Activated CD4-positive, alpha-beta memory T cell treated with anti-CD3 and anti-CD28 coated beads, Interleukin-2, amount 10 ng/mL, durations not matched to agents 7 days and 5 days (primary cell): ENCODE measurements at places on chromosomes 1 and 21. TPM values are rescaled to one million over a fixed set of nuclear protein-coding genes. Genes with fewer than 3 reads are reported as not detected.

Gene NBPF12
- total RNA-seq: 15.9 TPM

Gene AGBL4
- not detected for total RNA-seq

Gene RGS8
- total RNA-seq: not detected

- no peak overlapping the region for H3K4me3 ChIP-seq
- no peaks in the 10 kb centered on the region for H3K36me3 ChIP-seq
- DNase-seq: no peak
- H3K27me3 ChIP-seq: no peaks in the 10 kb centered on the region
- H3K27ac ChIP-seq: no peak overlapping the region
- H3K4me1 ChIP-seq: no peaks in the 10 kb centered on the region
These were observed 208.4 kb upstream of the PTBP2 start for GRCh38 chr1:96513136-96513535.

DNA sequence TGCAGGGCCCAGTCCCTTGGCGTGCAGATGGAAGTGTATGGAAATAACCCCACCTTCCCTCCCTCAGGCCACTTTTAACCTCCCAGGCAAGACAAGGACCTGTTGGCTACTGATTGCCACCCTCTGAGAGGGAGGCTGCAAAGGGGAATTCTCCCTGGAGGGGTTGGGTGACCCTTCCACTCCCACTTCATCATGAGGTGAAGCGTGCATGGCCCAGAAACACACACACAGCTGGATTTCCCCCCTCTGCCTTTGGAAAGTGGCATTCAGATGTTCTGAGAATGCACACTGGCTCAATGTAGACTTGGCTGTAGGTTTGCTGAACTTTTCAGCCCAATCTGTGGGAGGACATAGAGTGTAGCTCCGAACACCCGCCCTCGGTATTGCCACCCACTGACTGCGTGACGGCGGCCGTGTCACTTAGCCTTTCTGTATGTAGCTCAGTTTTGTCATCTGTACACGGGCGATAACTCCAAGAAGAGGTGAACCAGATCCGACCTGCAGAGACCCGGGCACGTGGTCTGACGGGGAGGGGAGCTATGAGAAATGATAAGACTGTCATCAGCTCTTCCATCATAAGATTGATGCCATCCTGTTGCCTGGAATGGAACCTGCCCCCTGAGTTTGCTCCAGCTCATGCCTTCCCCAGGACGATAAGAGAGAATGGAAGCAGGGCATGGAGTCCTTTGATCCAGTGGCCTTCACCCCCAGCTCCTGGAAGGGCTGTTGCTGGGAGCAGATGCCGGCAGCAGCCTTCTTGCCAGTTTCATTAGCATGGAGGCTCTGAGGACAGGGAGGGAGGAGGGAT lies 19.3 kb downstream of the MIIP start:
- H3K27ac ChIP-seq: no peak overlapping the region
- no peaks in the 10 kb centered on the region for H3K27me3 ChIP-seq
- H3K4me1 ChIP-seq: peaks cover 29% of the 10 kb centered on the region
- H3K36me3 ChIP-seq: peaks cover 6% of the 10 kb centered on the region

DNA sequence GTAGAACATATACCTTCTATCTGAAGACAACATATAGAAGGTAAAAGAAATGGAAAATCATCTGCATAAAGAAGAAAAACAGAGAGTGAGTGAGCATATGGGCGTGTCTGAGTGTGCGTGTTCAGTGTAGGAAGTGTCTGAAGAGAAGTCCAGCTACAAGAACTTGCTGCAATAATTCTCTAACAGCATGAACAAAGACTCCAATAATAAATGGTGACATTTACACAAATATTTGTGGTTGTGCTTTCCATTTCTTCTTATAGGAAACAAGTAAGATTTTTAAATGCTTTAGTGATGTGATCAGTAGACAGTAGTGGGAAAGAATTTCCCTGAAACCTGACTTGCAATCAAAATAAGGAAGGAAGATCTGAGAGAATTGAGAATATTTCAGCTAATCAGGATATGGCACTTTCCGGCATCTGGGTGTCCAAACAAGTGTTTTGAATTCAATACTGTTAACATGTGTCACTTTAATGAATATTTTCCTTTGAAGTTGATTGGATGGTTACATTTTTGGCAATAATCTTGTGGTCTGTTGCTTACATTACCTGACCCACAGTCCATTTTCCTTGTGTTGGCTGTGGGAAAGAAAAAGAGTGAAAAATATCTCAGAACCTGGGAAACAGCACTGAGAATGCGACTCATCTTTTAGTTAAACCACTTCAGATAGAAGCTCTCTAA lies 154.0 kb downstream of the TGFB2 start:
- H3K27ac ChIP-seq: no peak overlapping the region
- no peak overlapping the region for H3K4me3 ChIP-seq
- H3K36me3 ChIP-seq: no peaks in the 10 kb centered on the region
- no peak for DNase-seq
- peaks cover 2% of the 10 kb centered on the region for H3K27me3 ChIP-seq
- H3K4me1 ChIP-seq: no peaks in the 10 kb centered on the region

DNA sequence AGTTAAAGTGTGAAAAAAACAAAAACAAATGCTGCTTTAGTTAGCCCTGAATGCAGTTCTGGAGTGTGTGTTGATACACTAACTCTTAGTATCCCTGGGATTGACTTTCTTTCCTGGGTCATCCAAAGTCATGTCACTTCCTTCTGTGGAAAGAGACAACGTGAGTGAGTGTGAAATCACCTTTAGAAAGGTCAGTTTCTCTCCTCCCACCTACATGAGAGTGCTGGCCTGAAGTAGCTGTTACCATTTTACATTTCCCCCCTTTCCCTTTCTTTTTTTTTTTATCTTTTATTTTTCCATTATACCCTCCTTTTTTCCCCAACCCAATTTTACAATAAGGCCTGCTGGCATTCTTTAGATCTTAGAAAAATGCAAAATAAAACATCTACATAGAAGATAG lies 55.2 kb downstream of the CENPF start:
- DNase-seq: no peak
- no peaks in the 10 kb centered on the region for H3K27me3 ChIP-seq
- peaks cover 88% of the 10 kb centered on the region for H3K36me3 ChIP-seq
- no peaks in the 10 kb centered on the region for H3K4me1 ChIP-seq
- H3K4me3 ChIP-seq: no peak overlapping the region
- no peak overlapping the region for H3K27ac ChIP-seq

- no peak for DNase-seq
- H3K4me3 ChIP-seq: no peak overlapping the region
- no peak overlapping the region for H3K27ac ChIP-seq
- no peaks in the 10 kb centered on the region for H3K27me3 ChIP-seq
- peaks cover 44% of the 10 kb centered on the region for H3K36me3 ChIP-seq
These were observed 64.1 kb downstream of the RPAP2 start for GRCh38 chr1:92362970-92363369.

GRCh38 chr1:182649041-182649440 lies 35.3 kb downstream of the RGS8 start:
- peaks cover 4% of the 10 kb centered on the region for H3K27me3 ChIP-seq
- H3K36me3 ChIP-seq: no peaks in the 10 kb centered on the region
- H3K4me1 ChIP-seq: no peaks in the 10 kb centered on the region
- H3K27ac ChIP-seq: no peak overlapping the region

DNA sequence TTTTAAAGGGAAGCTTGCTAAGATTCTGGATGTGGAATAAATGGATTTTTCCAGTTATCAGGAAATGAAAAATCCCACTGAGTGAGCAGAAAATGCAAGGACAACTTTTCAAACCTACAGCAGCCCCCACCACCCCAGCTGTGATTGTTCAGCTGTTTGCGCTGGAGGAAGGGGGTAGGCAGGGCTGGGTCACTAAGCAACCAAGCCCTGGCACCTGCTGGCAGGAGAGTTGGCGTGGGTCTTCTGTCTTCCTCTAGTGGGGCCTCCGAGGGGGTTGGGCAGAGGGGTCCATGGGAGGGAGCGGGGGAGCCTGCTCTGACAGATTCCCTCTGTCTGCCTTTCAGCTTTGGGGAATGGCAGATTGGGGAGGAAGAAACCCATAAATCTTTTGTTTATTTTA lies 45.3 kb downstream of the EIF2D start:
- H3K27me3 ChIP-seq: no peaks in the 10 kb centered on the region
- no peak for DNase-seq
- H3K4me3 ChIP-seq: peak overlapping the region; percentile 72
- peaks cover 98% of the 10 kb centered on the region for H3K36me3 ChIP-seq
- peaks cover 99% of the 10 kb centered on the region for H3K4me1 ChIP-seq
- H3K27ac ChIP-seq: peak overlapping the region; percentile 88

- no peaks in the 10 kb centered on the region for H3K4me1 ChIP-seq
- no peaks in the 10 kb centered on the region for H3K27me3 ChIP-seq
- no peaks in the 10 kb centered on the region for H3K36me3 ChIP-seq
- H3K27ac ChIP-seq: no peak overlapping the region
These were observed 467.8 kb downstream of the CAMTA1 start for GRCh38 chr1:7253118-7253480.

DNA sequence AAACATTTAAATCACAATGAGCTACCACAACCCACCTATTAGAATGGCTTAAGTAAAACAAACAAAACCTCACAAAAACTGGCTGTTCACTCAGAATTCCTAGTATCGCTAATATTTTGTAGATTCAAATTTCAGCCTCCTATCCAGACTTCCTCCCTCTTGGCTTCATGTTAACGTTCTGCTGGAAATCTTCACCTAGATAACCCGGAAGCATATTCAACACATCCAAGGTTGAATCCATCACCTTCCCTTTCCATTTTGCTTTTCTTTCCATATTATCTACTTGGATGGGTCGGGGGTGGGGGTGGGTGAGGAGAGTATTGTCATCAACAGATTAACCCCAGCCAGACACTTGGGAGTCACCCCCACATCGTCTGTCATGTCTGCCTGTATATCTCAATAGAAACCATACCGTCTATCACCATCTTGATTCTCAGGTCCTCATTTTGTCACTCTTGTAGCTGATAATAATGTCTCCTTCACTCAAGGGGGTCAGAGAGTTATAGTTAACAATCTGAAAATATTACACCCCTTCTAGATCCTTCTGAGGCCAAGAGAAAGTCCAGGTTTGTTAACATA lies 1.7 kb upstream of the DPH5 start:
- no peak for DNase-seq
- H3K4me1 ChIP-seq: peaks cover 64% of the 10 kb centered on the region
- H3K27ac ChIP-seq: no peak overlapping the region
- H3K4me3 ChIP-seq: peak overlapping the region; percentile 31
- no peaks in the 10 kb centered on the region for H3K27me3 ChIP-seq

DNA sequence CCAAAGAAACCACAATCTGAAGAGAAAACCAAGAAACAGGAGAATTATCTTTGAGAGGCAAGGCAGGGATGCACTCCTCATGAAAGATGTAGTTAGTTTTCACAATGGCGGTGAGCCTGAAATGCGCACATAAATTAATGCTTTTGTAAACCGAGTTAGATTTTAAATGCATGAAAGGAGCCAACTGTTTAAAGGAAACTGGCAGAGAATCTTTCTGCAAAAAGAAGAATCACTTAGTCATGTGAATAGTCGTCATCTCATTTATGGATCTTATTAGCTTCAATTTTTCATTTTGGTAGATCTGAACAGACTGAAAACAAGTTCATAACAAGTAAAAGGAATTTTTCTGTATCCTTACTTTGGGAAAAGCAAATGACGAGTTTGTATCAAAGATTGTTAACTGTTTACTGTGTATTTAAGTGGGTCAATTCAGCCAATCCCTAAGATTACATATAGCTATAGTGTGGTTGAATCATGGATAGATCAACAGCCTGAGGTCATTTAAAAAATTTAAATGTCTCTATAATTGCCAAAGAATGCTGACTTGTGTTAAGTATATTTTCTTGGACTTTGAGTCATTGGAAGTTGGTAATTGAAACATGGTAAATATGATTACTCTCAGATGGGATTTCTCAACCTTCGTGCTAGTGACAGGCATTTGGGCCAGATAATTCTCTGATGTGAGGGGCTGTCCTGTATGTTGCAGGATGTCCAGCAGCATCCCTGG lies 226.6 kb upstream of the KAZN start:
- no peaks in the 10 kb centered on the region for H3K36me3 ChIP-seq
- H3K27ac ChIP-seq: no peak overlapping the region
- DNase-seq: no peak
- no peaks in the 10 kb centered on the region for H3K27me3 ChIP-seq
- no peaks in the 10 kb centered on the region for H3K4me1 ChIP-seq
- no peak overlapping the region for H3K4me3 ChIP-seq

DNA sequence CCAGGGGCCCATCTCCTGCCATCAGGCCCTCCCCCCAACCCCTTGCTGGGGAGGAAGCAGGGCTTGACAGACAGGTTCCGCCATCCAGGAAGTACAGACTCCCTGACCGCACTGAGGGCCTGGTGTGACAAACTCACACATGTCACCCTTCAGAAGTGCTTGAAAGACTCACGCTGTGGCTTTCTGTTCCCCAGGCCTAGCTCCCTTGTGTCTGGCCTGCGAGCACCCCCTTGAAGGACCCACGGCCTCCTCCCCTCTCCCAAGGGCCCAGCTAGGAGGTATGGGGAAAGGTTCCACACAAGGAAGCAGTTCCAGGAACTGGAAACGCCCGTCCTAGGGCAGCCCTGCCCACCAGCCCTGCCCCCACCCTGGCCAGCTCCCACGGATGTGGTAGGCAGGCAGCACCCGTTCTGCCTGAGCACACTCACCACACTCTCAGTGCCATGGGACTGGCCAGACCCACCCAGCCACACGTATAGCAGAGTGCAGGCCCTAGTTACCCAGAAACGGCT lies 26.7 kb downstream of the SLC2A1 start:
- peak overlapping the region; percentile 94 for H3K27ac ChIP-seq
- H3K4me1 ChIP-seq: peaks cover 100% of the 10 kb centered on the region
- peaks cover 86% of the 10 kb centered on the region for H3K36me3 ChIP-seq
- no peaks in the 10 kb centered on the region for H3K27me3 ChIP-seq
- peak; percentile 90 for DNase-seq

- H3K27ac ChIP-seq: no peak overlapping the region
- H3K36me3 ChIP-seq: peaks cover 41% of the 10 kb centered on the region
- no peak for DNase-seq
These were observed 14.4 kb downstream of the CASP9 start for GRCh38 chr1:15509586-15509985.

DNA sequence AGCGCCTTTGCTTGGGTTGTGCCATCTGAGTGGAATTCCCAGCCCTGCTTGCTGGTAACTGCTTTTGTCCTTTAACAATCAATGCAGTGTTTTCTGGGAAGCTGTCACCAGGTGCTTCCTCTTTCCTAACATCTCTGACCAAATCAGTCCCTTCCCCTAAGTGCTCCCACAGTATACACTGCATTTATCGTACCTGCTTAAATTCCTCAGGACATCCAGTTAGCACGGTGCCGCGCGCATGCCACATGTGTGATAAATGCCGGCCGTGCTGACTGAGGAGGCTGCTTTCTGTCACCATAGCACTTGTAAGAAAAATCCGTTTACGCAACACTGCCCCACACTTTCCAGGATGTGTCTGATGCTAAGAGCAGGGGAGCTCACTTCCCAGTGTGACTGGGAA lies 115.4 kb downstream of the BCAR3 start:
- DNase-seq: no peak
- no peak overlapping the region for H3K4me3 ChIP-seq
- H3K4me1 ChIP-seq: no peaks in the 10 kb centered on the region
- H3K27ac ChIP-seq: no peak overlapping the region
- H3K36me3 ChIP-seq: no peaks in the 10 kb centered on the region
- H3K27me3 ChIP-seq: no peaks in the 10 kb centered on the region
